ENCODE measurements at places on chromosomes 4 and X.
A peak's percentile ranks its signal among the peaks of the same experiment; 100 is the strongest.

DNA sequence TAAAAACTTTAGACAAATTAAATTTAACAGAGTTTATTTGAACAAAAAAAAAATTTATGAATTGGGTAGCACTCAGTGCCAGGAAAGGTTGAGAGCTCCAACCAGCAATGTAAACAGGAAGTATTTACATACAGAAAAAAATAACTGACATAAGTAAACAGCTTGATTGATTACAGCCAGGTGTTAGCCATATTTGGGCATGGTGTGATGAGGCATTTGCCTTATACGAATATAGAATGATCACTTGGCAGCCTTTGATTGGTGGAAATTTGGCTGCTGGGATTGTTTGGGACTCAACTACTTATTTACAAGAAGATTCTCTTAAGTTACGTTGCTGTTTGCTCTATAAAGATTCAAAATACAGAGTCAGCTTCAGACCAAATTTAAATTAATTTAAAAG lies 172.0 kb downstream of the ADAM29 start:
- H3K4me1 ChIP-seq: no peaks in the 10 kb centered on the region
- H3K4me3 ChIP-seq: no peak overlapping the region
- no peaks in the 10 kb centered on the region for H3K27me3 ChIP-seq
- no peaks in the 10 kb centered on the region for H3K36me3 ChIP-seq

DNA sequence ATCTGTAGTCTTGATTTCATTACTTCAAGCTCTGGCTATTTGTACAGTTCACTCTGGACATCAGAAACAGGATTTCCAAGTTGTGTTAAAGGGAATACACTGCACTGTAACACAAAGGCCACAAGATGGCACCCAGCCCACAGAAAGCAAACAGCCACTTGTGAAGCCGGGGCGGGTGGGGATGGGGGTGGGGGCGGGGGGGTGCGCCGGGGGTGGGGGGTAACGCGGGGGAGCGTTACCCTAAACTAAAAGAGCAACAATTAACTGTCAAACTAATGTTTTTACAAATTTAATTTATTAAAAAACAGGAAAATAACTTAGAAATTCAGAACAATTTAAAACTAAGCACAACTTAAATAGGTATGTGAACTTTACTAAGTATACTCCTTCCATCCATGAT lies 27.3 kb downstream of the PRDX4 start:
- no peaks in the 10 kb centered on the region for H3K36me3 ChIP-seq
- H3K4me3 ChIP-seq: no peak overlapping the region
- H3K27ac ChIP-seq: no peak overlapping the region
- H3K27me3 ChIP-seq: no peaks in the 10 kb centered on the region
- H3K4me1 ChIP-seq: no peaks in the 10 kb centered on the region
- DNase-seq: no peak

- no peak overlapping the region for H3K27ac ChIP-seq
- no peaks in the 10 kb centered on the region for H3K36me3 ChIP-seq
- no peak overlapping the region for H3K4me3 ChIP-seq
- H3K4me1 ChIP-seq: peaks cover 7% of the 10 kb centered on the region
- no peaks in the 10 kb centered on the region for H3K27me3 ChIP-seq
These were observed 115.9 kb upstream of the TEX13D start for GRCh38 chrX:124216396-124217115.

DNA sequence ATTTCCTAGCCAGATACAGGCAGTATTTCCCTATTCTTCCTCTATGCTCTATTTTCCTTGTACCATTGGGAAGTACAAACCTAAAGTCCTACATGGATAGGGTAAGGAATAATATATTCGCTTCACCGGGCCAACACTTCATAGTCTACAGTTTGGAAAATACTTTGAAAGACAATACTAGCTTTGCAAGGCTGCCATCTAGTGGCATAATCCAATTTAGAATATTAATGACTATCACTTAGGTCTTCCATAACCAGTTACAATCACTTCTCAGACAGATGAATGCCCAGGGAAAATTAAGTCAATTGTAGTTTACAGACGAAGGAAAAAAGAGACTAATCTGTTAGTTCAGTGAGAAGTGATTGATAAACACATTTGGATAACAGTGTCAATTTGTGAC lies 141.0 kb upstream of the FAM47C start:
- no peak overlapping the region for H3K4me3 ChIP-seq
- no peak overlapping the region for H3K27ac ChIP-seq
- no peak for DNase-seq
- no peaks in the 10 kb centered on the region for H3K27me3 ChIP-seq
- H3K4me1 ChIP-seq: no peaks in the 10 kb centered on the region

- no peak overlapping the region for H3K27ac ChIP-seq
- DNase-seq: no peak
- H3K4me1 ChIP-seq: peaks cover 8% of the 10 kb centered on the region
These were observed 220.3 kb upstream of the CTSO start for GRCh38 chr4:156173937-156174336.

GRCh38 chrX:37685381-37686359 lies at the start of gene XK:
TSS of gene XK (plus strand) at chrX:37685791. CDS start at chrX:37685962, 171 bp downstream.
- peak within 1 kb of the TSS; percentile 88 for H3K27ac ChIP-seq
- no peaks in the 10 kb centered on the region for H3K27me3 ChIP-seq
- no peak for DNase-seq
- peak within 1 kb of the TSS; percentile 66 for H3K4me3 ChIP-seq
- H3K36me3 ChIP-seq: no peaks in the 10 kb centered on the region
- peaks cover 24% of the 10 kb centered on the region for H3K4me1 ChIP-seq

GRCh38 chr4:3416821-3417221 lies 24.9 kb upstream of the HGFAC start:
- H3K4me3 ChIP-seq: no peak overlapping the region
- H3K27me3 ChIP-seq: no peaks in the 10 kb centered on the region
- H3K4me1 ChIP-seq: peaks cover 6% of the 10 kb centered on the region
- H3K36me3 ChIP-seq: peaks cover 64% of the 10 kb centered on the region

DNA sequence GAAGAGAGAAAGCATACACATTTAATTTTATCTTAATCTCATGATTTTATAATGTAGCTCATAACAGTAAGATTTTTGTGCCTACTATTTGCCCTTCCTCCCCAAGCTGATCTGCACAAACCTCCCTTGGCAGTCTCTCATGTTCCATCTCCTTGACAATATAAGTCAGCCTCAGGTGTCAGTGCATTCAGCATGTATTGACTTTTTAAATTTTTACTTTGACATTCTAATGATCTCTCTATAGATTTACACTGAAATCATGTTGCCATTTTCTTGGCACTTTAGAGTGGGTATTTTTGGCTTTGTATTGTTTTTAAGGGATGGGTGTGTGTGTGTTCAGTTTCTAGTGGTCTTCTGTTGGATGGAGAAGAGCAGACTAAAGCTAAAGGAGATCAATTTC lies 505.3 kb upstream of the CPEB2 start:
- no peak overlapping the region for H3K27ac ChIP-seq
- DNase-seq: no peak
- no peak overlapping the region for H3K4me3 ChIP-seq
- H3K27me3 ChIP-seq: no peaks in the 10 kb centered on the region
- no peaks in the 10 kb centered on the region for H3K36me3 ChIP-seq

GRCh38 chrX:111662292-111662691 lies 18.7 kb upstream of the ALG13 start:
- H3K27ac ChIP-seq: no peak overlapping the region
- H3K27me3 ChIP-seq: no peaks in the 10 kb centered on the region
- no peaks in the 10 kb centered on the region for H3K4me1 ChIP-seq

GRCh38 chrX:123927845-123928244 lies 33.7 kb upstream of the STAG2 start:
- H3K27ac ChIP-seq: no peak overlapping the region
- H3K27me3 ChIP-seq: no peaks in the 10 kb centered on the region
- DNase-seq: no peak
- no peak overlapping the region for H3K4me3 ChIP-seq

- H3K27me3 ChIP-seq: no peaks in the 10 kb centered on the region
- peak overlapping the region; percentile 86 for H3K27ac ChIP-seq
- no peak for DNase-seq
- peaks cover 18% of the 10 kb centered on the region for H3K36me3 ChIP-seq
- H3K4me1 ChIP-seq: peaks cover 64% of the 10 kb centered on the region
These were observed 17.1 kb downstream of the HERC3 start for GRCh38 chr4:88609387-88609786.

GRCh38 chrX:21645431-21645830 lies 12.7 kb downstream of the KLHL34 start:
- no peak overlapping the region for H3K27ac ChIP-seq
- no peak for DNase-seq
- no peaks in the 10 kb centered on the region for H3K4me1 ChIP-seq
- H3K27me3 ChIP-seq: no peaks in the 10 kb centered on the region
